ENCODE measurements at places on chromosomes 13 and 19. TPM values are rescaled to one million over a fixed set of nuclear protein-coding genes. Genes with fewer than 3 reads are reported as not detected.

Gene TBC1D4
- total RNA-seq = 28.3 TPM

DNA sequence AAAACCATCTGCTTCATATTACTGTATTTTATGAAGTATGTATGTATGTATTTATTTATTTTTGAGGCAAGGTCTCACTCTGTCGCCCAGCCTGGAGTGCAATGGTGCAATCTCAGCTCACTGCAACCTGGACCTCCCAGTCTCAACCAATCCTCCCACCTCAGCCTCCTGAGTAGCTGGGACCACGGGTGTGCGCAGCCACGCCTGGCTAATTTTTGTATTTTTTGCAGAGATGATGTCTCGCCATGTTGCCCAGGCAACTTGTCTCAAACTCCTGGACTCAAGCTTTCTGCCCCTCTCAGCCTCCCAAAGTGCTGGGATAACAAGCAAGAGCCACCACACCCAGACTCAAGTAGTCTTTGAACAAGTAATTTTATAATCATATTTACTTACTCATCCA lies 5.5 kb downstream of the KATNAL1 start:
- DNase-seq = no peak

GRCh38 chr13:59247171-59247570 lies 916.6 kb downstream of the DIAPH3 start:
- no peak for DNase-seq

Gene INSL3
- not detected for total RNA-seq

Gene CARM1
- total RNA-seq = 41.2 TPM

GRCh38 chr13:79593641-79594275 lies 112.8 kb downstream of the NDFIP2 start:
- no peak for DNase-seq

Gene KCNN4
- total RNA-seq = 69.2 TPM

DNA sequence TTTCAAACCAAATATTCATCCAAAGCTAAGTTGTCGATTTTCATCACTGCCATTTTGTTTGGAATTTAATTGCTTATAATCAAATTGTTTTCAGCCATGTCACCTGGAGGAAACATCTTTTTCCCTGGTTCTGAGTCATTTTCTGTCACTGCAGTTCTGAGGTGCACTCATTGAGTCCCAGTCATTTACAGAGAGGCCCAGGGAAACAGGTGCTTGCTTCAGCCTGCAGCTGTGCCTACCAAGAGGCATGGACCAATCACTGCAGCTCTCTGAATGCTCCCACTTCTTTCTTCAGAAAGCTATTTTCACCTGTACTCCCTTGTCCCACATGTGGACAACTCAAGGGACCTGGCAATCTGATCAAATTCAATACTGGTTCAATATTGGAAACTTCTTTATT lies 308.1 kb downstream of the COG6 start:
- no peak for DNase-seq

DNA sequence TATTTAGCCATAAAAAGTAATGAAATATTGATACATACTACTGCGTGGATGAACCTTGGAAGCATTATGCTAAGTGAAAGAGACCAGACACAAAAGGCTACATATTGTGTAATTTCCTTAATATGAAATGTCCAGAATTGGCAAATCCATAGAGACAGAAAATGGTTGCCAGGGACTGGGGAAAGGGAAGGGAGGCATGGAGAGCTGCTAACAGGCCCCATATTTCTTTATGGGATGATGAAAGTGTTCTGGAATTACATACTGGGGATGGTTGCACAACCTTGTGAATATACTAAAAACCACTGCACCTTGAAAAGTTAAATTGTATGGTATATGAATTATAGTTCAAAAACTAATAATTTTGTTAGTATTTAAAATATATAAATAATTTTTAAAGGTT lies 3.6 kb downstream of the IFT88 start:
- no peak for DNase-seq

- DNase-seq = no peak
These were observed 124.5 kb downstream of the AKAP11 start for GRCh38 chr13:42396501-42396900.

Gene ZNF284
- 2.0 TPM for total RNA-seq

GRCh38 chr13:49403996-49404702 lies 39.7 kb downstream of the CAB39L start:
- no peak for DNase-seq

Gene PLVAP
- 159 TPM for total RNA-seq

DNA sequence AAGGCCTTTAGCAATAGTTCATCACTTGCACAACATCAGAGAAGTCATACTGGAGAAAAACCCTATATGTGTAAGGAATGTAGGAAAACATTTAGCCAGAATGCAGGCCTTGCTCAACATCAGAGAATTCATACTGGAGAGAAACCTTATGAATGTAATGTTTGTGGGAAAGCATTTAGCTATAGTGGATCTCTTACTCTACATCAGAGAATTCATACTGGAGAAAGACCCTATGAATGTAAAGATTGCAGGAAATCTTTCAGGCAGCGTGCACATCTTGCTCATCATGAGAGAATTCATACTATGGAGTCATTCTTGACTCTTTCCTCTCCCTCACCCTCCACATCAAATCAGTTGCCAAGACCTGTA lies 19.8 kb downstream of the ZNF583 start:
- no peak for DNase-seq

Gene ACER1
- not detected for total RNA-seq

Gene TPRX2
- total RNA-seq = not detected

DNA sequence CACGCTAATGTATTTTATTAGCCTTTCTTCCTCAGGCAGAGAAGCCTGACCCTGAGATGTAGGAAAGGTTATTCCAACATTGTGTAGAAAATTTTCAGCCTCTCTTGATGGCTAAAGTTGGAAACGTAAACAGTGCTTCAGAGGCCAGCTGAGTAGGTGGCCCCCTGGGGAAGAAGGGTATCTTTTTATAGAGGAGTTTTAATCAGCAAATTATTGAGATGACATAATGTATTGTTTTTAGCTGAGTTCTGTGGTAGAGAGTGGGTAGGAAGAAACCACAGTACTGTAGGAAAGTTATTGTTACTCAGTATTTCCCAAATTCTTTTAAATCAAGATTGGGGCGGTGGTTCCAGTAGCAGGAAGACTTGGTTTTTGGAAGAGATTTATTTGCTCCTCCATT lies 268.8 kb downstream of the DLEU7 start:
- DNase-seq = no peak

DNA sequence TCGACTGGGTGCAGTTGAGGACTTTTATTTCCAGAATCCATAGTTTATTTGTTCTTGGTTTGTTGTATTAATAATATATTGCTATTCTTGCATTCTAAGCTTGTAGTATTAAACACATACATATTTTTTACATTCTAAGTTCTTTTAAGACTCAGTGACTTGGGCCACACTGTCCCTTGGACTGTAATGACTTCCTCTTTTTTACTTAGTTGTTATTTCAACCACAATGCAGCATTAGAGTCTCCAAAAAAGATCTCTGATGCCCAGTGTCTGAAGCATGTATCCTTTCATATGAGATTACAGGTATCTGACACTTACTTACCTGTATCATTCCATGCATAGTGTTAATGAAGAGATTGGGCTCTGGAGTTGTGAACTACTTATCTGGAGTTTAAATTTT lies 864.9 kb upstream of the PCDH20 start:
- DNase-seq = no peak

Gene CCDC61
- 28.8 TPM for total RNA-seq

Gene KIRREL2
- total RNA-seq = not detected

GRCh38 chr13:27182844-27183497 lies 11.4 kb upstream of the USP12 start:
- peak; percentile 53 for DNase-seq

DNA sequence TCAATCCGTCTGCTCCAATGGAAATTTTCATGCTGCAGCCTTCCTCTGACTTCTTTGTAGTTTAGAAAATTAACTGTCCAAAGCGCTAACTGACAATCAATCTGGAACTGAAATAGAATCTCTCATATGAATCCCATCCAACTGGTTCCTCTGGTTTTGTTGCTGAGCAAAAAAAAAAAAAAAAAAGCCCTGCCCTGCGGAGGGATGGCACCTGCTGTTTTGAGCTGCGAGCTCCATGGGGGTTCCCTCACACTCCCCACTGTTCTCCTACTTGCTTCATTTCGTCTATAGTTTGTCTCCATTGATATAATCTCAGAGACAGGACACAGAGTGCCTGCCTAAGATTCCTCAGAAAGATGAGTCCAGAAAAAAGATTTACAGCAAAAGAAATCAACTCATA lies 33.4 kb downstream of the FAAP24 start:
- DNase-seq = no peak

DNA sequence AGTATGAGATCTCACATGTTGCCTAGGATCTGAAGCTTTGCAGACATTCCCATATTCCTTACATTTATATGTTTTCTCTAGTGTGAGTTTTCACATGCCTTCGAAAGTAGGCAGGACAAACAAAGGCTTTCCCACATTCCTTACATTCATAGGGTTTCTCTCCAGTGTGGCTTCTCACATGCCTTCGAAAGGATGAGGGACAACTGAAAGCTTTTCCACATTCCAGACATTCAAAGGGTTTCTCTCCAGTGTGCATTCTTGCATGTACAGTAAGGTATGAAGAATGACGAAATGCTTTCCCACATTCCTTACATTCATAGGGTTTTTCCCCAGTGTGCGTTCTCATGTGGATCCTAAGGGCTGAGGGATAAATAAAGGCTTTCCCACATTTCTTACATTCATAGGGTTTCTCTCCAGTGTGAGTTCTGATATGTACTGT lies 14.2 kb downstream of the ZNF699 start:
- DNase-seq = no peak

- DNase-seq = no peak
These were observed 468.4 kb downstream of the FOXO1 start for GRCh38 chr13:40197936-40198595.

GRCh38 chr19:33859016-33859415 lies 62.3 kb downstream of the KCTD15 start:
- peak; percentile 29 for DNase-seq

- DNase-seq = no peak
These were observed 27.6 kb downstream of the CPT1C start for GRCh38 chr19:49718511-49718910.

- DNase-seq = no peak
These were observed 229.6 kb upstream of the HTR2A start for GRCh38 chr13:47126432-47126831.

DNA sequence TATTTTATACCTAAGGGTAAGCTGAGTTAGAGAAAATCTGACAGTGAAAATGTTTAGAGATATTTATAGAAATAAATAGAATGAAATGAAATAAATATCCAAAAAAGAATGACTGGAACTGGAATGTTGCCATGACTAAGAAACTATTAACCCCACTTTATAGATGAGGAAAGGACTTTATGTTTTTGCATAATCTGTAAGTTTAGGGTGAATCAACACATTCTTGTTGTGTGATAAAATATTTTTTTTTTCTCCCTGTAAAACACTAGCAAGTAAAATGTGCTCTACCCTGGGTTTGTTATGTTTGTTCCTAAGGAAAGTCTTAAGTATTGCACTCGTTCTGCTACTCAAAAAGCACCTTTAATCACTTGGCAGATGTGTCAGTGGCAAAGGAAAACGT lies 83.8 kb upstream of the KL start:
- DNase-seq = no peak

DNA sequence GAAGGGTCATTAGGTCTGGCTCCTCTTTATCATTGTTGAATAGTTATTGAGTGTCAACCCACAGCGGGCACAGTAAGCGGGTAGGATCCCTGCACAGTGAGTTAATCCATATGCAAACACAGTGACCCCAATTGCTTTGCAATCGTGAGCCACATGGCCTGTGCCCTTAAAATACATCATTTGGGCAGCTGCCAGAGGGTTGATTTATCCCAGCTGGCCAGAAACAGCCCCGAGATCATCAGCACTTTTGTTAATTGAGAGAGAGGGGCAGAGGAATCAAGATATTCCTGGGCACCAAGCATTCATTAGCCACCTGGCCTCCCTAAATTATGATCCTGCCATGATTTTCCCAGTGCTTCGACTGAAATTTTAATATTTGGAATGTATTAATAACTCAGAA lies 9.8 kb upstream of the CNMD start:
- DNase-seq = no peak

Gene MBD3L2B
- not detected for total RNA-seq

Gene PDX1
- total RNA-seq = not detected

DNA sequence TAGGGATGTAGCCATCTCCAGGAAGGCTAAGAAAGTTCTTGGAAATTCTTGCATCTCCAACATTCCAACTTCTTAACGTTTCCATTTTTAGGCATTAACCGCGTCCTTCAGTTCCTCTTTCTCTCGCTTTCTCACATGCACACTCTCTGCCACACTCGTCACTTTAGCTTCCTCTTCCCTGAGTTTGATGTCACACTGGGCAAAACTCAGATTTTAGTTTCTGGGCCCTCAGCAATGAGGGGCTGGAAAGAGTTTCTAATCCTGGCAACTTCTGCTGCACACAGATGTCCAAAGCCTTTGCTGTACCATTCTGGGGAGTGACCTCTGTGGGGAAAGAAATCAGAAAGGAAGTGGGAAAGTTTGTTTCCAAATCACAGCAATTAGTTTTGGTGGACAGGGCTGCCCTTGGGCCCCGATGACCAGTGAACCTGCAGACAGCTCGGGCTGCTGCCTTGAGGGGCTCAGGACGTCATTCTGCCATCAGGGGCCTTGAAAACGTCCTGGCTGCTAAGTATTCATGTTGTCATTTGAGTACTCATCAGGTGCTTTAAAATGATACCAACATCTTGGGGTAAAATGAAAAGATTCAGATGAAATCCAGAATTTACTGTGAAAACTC lies 89.3 kb downstream of the KL start:
- DNase-seq = no peak

Gene CEACAM8
- not detected for total RNA-seq

Gene ZNF677
- total RNA-seq = 25.5 TPM

DNA sequence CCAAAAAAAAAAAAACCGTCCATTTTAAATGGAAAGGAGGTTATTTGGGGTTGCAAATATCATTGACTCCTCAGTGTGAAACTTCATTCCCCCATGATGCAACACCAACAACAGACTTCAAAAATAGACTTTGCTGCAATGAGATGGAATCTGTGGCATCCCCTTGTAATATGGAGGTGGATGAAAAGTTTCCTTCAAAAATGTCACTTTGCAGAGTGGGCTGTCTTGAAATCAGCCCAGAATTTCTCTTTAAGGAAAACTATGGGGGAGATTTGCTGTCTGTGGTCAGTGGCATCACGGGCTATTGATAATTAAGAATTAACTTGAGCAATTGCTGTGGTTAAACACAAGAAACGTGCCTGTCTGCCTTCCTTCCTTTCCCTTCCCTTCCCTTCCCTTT lies 1.5 kb downstream of the GPR18 start:
- no peak for DNase-seq

DNA sequence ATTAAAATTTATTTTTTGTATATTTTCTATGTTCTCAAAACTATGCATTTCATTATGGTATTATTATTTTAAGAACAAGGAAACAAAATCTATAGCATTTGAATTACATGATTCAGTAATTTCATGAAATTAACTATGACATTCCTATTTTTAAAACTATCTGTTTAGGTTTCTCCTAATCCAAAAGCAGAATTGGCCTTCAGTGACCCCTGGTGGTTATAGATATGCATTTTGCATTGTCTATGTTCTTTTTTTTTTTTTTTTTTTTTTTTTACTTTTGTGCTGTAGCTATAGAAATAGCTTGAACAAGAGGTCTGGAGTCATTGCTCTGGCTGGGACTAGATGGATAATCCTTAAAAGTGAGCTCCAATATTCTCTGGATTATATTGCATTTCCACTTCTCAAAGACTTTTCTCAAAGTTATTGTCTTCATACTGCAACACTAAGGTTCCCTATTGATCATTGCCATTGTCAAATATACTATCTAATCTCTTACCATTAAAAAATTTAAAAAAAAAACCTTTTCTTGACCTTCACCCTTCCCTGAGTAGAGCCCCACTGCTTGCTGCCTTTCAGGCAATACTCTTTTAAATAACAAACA lies 15.9 kb upstream of the DNAJC3 start:
- no peak for DNase-seq
